ENCODE measurements at places on chromosomes 7 and 10. TPM values are rescaled to one million over a fixed set of nuclear protein-coding genes. Genes with fewer than 3 reads are reported as not detected.

The OR13A1 gene
- total RNA-seq, result not detected

The IDI2 gene
- total RNA-seq, result not detected

The LRIT1 gene
- not detected for total RNA-seq

The WASHC2C gene
- total RNA-seq, result 28.7 TPM

The DKK1 gene
- total RNA-seq, result 2.3 TPM

The ADIRF gene
- total RNA-seq, result 84.5 TPM

The GPRIN2 gene
- not detected for total RNA-seq

The PDLIM1 gene
- 81.5 TPM for total RNA-seq

The HOXA2 gene
- total RNA-seq, result 5.4 TPM

The BICC1 gene
- 24.9 TPM for total RNA-seq

The EEF1AKMT2 gene
- 9.6 TPM for total RNA-seq

The ODAD2 gene
- 0.83 TPM for total RNA-seq

The UCMA gene
- not detected for total RNA-seq

The OR6B1 gene
- not detected for total RNA-seq

The NKX2-3 gene
- 0.34 TPM for total RNA-seq

The HGF gene
- 5.0 TPM for total RNA-seq

The HOXA7 gene
- total RNA-seq, result 0.46 TPM
